Right forelimb (tissue), 1 donor: ENCODE measurements at places on chromosomes 12 and 14.

DNA sequence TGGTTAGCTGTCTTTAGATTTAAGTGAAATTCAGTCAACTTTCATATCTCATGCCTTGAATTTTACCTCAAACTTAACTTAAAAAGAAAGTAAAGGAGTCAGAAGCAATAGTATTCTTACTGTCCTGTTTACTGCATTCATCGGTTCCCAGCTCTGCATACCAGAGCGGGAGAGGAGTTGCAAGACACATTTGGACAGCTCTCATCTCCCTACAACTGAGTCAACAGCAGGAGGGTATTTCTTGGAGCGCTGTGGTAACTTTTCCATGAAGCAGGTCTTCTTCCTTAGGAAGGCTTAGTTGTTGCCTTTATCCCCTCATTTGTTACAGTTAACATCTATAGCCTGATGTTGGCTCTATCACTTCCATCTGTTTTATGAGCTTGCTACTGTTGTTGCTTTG is 65.1 kb downstream of the TRMT5 start:
- DNase-seq: no peak

DNA sequence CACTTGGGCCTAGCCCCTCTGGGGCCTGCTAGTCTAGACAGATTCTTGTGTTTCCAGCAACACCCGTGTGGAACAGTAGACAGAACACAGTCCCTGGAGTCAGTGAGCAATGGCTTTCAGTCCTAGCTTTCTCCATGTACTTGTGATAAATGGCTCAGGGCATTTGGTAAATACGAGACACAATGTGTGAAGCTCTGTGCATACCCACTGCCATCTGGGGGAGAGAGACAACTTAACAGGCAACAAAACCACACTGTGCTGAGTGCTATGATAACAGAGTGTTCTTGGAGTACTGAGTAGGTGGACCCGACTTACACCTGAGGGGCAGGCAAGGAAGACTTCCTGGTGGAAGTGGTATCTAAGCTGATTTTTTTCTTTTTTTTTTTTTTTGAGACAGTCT is 86.3 kb upstream of the TBX3 start:
- DNase-seq: no peak

- DNase-seq: no peak
These were observed 114.0 kb upstream of the KRAS start for GRCh38 chr12:25364529-25365339.

DNA sequence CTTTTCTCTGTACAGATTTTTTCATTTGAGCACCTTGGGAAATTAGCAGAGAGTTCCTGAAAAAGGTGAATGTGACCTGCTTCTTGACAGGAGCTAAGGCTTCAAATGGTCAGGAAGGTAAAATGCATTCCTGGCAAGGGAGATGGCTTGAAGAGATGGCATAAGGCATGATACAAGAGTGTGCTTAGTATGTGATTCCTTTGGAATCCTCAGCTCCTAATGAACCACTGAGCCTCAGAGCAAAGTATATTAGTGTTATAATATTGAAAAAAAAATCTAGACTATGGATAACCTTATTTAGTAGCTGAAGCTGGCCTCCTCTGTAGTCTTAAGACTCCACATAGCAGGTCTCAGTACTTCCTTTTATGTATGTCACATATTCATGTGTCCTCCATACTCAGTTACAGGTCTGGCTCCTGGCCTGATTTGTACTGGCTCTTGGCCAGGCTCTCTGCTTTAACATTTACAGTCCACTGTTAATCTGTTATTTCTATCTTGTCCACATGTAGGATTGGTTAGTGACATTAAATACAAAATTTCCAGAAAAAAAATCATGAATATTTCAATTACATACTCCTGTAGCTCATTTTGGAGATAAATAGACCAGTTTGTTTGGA is 17.9 kb downstream of the TOGARAM1 start:
- peak; percentile 48 for DNase-seq

DNA sequence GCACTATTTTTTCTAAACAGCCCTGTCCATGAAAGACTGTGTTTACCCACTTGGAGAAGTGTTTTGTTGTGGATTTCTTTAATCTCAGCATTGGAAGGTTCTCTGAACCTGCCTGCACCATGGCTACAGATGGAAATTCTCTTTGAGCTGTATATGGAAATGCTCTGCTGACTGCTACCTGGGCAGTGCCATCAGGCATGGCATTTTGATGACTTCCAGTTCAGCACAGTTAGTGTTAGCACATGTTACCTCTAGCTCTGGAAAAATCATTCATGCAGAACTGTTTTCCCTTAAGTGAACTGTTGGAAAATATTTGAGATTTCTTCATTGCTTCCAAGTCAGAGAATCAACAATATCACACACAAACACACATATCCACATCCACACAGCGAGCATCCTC is 52.6 kb upstream of the RIC8B start:
- no peak for DNase-seq

GRCh38 chr12:65511134-65511834 is 232.8 kb downstream of the MSRB3 start:
- peak; percentile 68 for DNase-seq

DNA sequence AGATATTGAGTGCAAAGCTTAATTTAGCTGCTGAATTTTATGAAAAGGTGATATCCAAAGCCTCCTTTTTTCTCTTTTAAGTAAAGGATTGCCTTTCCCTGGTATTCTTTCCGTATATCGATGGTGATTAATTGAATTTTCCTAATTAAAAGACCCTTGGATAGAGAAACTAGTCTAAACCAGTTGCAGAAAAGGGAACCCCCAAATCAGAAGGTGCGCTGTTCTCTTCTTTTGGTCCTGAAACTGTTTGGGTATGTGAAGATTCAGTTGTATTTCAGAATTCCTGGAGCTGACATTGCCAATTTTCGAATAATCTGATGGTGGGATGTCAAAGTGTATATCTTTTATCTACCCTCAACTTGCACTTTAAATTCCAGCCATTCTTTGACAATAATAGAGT is 1.9 kb downstream of the GPHN start:
- no peak for DNase-seq

DNA sequence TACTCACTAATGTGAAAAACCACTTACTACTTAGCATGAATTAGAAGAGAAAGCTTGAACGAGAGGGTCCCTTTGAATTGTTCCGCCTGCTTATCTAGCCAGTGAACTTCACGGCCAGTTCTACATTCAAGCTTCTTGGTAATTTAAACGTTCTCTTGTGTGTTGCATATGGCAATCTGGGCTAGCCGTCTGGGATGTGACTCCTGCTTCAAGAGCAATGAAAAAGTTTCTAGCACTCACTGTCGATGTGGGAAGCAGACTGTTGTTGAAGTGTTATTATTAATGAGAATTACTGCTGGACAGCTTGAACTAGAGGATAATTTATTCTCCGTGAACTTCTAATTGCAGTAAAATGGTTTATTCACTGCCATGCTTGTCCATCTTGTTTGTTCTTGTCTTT is 93.9 kb downstream of the SLC15A5 start:
- DNase-seq: no peak

DNA sequence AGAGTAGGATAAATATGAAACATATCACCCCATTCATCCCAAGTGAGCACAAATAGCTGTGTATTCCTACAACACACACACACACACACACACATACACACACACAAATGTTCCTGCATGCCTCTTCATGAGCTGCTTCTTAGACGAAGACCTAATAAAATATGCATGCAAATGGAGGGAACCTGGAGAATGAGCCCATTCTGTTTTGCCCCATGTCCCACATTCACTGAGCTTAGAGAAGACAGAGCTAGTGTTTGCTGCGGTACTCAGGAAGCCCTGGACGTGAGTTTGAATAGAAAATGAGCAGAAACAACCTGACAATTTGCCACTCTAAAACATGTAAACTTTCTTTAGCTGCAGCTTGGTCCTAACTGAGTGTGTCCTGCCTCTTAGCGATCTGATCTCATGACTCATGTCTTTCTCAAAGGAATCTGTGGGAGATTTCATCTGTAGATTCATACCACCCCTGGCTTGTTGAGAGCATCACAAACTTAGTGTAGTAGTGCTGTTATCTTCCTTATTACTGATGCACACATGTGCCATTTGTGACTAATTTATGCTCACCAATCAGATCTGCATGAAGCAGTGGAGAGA is 86.8 kb downstream of the ITPR2 start:
- DNase-seq: no peak

DNA sequence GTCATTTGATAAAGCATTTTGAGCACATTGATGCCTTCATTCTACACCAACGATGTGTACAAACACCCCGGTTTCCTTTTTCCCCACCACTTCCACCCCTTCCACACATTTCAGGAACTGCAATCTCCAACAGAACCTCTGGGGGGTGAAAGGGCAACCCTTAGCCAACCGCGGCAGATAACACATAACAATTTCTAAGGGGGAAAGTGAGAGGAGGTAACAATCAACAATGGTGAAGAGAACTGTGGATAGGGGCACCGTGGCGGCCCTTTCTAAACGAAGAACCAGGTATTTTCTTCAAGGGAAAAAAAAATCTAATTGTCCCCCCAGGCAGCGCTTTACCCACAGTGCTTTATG is 1.1 kb downstream of the KITLG start:
- DNase-seq: peak; percentile 46

GRCh38 chr12:26435069-26435404 is 239.7 kb downstream of the SSPN start:
- DNase-seq: no peak

- no peak for DNase-seq
These were observed 62.3 kb downstream of the BHLHE41 start for GRCh38 chr12:26062566-26062965.

- no peak for DNase-seq
These were observed 35.2 kb downstream of the RILPL1 start for GRCh38 chr12:123498126-123498825.

DNA sequence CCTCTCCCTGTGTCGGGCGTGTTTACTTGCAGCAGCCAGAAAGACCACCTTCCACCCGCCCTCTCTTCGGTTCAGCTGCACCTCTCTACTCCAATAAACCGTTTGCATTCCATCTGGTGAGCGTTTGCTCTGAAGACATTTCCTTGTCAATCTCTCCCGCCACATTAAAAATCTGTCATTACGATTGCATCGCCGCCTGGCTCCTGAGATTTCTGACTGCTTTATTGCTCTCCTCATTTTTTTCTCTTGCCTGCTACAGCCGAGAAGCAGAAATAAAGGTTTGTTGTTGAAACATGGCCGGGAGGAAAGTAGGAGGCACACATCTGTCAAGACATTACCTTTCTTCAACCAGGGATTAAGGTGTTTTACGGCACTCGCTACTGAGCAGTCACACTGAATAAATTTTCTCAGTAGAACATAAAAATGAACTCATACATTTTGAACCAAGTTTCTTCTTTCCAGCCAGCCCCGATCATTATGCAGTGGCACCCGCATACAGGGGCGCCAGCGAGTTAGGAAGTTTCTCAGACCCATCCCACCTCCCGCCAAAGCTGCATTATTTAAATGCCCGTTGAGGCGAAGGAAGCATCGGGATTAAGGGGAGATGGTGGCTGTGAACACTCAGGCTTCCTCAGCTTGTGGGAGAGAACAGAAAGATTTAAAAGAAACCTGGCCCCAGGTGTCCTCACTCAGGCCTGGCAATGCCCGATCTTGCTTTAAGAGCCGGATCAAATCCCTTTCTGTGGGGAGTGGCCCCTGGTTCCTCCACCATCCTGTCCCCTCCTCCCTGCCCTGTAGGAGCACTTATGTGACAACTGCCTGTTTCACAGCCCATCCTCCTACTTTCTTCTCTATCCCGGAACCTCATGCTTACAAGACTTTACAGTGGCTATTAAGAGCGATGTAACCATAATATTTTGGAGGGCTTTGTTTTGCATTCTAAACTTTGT is 1108.9 kb downstream of the BCL11B start:
- no peak for DNase-seq

GRCh38 chr12:15270591-15270990 is 49.4 kb upstream of the RERG start:
- no peak for DNase-seq

DNA sequence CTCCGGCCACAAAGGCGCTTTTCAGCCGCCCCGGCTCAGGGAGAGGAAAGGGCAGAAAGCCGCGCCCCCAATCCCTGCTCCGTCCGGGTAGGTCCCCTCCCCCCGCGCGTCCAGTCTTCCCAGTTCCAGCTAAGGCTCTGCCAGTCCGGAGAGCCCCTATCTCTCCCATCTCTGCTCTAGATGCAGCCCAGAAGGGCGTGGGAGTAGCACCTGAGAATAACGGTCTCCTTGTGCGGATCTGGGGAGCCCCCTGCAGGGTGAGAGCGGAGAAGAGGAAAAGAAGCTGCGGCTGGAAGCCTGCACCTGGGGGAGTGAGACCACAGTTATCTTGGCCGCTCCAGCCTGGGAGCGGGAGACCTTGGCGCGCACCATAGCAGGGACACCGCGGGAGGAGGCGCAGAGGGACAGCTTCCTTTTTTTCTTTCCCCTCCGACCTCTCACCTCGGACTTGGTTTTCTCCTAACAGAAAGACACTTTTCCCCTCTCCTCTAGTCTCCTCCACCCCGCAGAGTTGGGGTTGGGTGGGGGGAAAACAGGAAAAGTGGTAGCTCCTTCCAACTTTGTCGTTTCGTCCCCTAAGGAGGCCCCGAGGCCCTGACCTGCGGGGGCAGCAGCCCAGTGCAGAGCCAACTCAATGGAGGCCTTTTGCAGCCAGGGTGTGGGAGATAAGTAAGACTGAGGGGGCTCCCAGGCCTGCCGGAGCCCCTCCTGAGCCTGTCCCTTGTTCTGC is 2.4 kb downstream of the DHH start:
- DNase-seq: peak; percentile 62

GRCh38 chr14:86022031-86022629 is 492.2 kb downstream of the FLRT2 start:
- DNase-seq: no peak

DNA sequence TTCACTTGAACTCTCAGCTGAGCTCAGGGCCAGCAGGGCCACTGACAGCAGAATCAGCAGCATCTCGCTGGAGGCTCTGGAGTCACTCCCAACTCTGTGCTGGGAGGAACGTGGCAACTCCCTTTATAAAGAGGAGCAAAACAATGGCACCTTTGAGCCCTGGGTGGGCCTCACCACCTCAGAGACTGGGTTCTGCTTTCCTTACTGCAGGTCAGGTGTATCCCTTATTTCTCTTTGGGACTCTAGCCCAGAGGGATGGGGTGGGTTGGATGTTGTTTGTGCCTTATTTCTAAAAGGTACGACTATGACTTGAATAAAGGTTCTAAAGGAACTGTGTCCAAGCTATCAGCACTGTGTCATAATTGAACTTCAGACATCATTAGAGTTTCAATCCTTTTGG is at the start of gene PRB4:
PRB4 (minus strand) TSS at position 101 of the 400 bp plus-strand sequence; CDS start at position 63, 38 bp downstream.
- DNase-seq: no peak

DNA sequence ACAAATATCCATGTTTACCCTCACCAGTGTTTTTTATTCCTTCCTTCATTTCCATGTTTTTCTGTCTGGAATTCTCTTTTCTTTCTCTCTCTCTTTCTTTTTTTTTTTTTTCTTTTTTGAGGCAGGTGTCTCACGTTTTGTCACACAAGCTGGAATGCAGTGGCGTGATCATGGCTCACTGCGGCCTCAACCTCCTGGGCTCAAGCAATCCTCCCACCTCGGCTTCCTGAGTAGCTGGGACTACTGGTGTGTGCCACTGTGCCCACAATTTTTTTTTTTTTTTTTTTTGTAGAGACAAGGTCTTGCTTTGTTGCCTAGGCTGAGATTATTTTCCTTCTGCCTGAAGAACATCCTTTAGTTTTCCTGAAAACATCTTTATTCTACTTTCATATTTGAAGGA is 15.0 kb upstream of the AMIGO2 start:
- DNase-seq: no peak
